ENCODE measurements at places on chromosomes 7 and 10.

DNA sequence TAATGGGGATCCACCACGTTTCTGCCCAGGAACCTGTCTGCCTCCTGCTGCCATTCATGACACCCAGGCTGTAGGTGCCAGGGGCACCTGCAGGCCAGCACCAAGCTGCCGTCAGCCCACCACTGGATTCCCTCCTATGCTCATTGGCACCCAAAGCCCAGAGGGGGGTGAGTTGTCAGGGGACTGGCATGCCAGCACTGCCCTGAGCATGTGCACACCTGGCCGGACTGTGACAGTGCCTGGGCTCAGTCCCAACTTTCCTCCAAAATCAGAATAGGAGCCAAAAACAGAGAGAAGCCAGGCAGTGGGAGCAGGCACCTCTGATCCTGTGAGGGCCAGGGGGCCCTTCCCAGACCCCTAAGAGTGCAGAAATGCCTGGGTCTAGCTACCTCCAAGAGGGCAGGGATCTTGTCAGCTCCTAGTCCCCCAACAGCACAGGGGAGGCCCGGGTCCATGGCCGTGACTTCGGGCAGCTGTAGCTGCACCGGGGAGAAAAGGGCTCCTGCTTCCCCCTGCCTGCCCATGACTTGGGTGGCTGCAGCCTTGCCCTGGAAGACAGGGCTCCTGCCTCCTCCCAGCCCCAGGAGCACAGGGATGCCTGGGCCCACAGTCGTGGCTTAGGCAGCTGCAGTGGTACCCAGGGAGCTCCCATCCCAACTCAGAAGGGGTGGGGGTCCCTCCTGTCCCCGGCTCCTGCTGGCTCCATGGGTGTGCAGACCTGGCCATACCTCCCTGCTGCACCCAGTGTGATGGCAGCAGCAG is 249.8 kb upstream of the DKK1 start:
- DNase-seq = no peak

- no peak for DNase-seq
Observed at GRCh38 chr7:157152391-157152937, 13.7 kb downstream of the UBE3C start.

DNA sequence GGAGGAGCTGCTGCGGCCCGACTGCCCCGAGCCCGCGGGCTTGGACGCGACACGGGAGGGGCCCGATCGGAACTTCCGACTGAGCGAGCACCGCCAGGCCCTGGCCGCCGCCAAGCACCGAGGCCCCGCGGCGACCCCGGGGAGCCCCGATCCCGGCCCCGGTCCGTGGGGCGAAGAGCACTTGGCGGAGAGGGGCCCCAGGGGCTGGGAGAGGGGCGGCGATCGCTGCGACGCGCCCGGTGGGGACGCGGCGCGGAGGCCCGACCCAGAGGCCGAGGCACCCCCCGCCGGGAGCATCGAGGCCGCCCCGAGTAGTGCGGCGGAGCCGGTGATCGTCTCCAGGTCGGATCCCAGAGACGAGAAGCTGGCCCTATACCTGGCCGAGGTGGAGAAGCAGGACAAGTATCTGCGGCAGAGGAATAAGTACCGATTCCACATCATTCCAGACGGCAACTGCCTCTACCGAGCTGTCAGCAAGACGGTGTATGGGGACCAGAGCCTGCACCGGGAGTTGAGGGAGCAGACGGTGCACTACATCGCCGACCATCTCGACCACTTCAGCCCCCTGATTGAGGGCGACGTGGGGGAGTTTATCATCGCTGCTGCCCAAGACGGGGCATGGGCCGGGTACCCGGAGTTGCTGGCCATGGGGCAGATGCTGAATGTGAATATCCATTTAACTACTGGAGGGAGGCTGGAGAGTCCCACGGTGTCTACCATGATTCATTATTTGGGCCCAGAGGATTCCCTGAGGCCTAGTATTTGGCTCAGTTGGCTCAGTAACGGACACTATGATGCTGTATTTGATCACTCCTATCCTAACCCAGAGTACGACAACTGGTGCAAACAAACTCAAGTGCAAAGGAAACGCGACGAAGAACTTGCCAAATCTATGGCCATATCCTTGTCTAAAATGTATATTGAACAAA is 1.4 kb downstream of the OTUD1 start:
- no peak for DNase-seq

DNA sequence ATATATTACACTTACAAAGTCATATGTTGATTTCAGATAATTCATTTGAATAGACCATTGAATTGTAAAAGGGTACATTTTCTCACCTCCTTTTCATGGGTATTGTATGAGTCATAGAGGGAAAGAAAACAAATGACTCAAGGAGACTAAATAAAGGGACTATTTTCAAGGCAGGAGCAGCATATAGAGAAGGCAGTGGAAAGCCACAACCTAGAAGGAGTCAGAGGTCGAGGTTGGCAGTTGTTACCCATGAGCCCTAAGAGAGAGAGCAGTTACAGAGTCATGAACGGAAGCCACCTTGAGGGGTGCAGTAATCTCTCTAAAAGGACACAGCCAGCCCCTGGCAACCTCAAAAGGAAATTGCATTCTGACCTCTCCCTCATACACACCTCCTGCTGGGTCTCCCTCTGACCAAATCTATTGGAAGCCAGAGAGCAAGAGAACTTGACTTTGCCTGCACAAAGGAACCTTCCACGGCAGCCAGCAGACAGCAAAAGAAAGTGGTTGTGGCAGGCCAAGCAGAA is 137.9 kb downstream of the GRM8 start:
- DNase-seq = no peak

GRCh38 chr10:109203646-109204353 is 719.5 kb downstream of the XPNPEP1 start:
- peak; percentile 8 for DNase-seq

- DNase-seq = no peak
Observed at GRCh38 chr7:111210996-111211395, 120.1 kb downstream of the LRRN3 start.
